Stimulated activated CD4-positive, alpha-beta T cell treated with anti-CD3 and anti-CD28 coated beads, Interleukin-1b, Interleukin-23, amount 100 ng/mL, for 48 hours (primary cell): ENCODE measurements at places on chromosomes 7 and 10.

GRCh38 chr7:55026867-55027490, 8.2 kb downstream of the EGFR start:
- no peak for DNase-seq

DNA sequence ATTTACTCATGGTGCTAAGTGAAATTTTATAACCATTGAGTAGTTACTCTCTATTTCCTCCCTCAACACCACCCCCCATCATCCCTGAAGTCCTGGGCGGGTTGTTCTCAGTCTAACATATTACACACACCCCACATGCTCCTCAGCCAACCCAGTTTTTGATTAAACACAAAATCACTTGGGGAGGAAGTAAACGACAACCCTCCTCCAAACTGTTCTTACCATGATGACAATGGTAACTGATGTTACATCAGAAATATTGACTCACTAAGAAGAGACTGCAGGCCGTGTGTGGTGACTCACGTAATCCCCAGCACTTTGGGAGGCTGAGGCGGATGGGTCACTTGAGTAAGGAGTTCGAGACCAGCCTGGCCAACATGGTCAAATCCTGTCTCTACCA, 44.2 kb downstream of the RAB11FIP2 start:
- DNase-seq, result peak; percentile 30

- no peak for DNase-seq
These were observed 134.2 kb upstream of the NEBL start for GRCh38 chr10:21031232-21031795.

GRCh38 chr7:69199661-69200060, 398.6 kb upstream of the AUTS2 start:
- no peak for DNase-seq

DNA sequence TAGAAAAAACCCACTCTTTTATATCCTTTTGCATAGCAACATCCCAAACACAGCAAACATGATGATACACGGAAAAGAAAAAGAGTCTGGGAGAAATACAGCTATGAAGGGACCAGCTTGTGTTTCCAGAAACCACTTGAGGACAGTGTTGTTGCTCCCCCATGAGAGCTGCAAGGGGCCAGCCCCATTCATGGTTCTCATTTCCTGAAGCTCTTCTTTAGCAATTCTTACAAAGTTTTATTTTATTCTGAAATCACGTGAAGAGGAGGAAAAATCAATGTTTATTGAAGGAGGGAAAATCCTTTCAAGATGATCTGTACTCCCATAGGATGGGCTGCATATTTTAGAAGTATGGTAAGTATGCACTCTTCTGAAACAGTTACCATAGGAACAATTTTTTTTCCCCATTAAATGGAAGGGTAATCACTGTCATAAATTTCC, 17.5 kb upstream of the PRTFDC1 start:
- DNase-seq, result no peak

GRCh38 chr10:78045856-78046255, 12.2 kb downstream of the RPS24 start:
- DNase-seq, result no peak

GRCh38 chr7:53602817-53603418, 567.5 kb downstream of the POM121L12 start:
- DNase-seq, result no peak

GRCh38 chr7:43586251-43586900, 3.5 kb downstream of the STK17A start:
- no peak for DNase-seq

DNA sequence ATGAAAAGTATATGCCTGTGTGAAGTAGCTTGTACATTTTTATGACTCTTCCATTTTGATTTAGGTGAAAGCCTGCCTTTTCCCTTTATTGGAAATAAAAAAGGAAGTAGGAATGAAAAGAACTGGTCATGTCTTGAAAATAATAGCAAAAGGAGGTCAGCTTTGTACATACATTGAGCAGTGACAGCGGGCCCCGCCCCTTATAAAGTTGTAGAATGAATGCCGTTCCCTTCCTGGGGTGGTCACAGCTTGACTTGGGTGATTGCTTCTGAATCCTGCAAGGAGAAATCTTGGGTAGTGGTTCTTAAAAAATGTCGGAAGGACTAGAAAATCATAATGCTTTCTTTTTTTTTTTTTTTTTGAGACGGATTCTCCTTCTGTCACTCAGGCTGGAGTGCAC, 31.7 kb downstream of the CAMK1D start:
- no peak for DNase-seq

DNA sequence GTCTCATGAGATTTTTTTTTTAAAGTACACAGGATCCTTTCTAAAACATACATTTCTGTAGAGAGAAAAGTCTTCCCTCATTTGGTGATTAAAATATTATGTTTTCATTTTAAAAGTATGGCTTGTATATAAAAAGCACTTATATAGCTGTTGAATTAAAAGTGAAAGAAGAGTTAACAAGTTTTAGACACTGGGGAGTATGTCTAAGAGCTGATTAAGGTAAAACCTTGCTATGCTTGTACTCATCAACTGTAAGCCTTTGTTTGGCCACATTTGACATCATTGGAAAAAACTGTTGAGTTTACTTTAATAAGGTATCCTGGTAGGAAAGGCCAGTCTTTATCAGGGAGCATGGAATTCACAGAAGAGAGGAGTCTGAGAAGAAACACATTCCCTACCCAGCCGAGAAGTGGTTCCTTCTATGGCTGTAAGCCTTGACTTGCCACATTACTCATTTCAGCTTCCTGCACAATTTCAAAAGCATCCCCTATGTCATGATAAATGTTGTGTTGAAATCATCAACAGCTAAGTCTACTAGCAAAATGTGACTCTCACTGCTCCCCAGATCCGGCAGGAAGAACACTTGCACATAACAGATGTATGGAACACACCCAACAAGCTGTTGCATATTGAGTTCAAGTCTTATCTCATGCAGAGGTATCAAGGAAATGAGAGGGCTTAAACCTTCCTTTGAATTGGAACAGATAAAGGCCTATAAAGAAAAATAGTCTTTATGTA, 171.8 kb upstream of the CDK1 start:
- DNase-seq, result no peak

DNA sequence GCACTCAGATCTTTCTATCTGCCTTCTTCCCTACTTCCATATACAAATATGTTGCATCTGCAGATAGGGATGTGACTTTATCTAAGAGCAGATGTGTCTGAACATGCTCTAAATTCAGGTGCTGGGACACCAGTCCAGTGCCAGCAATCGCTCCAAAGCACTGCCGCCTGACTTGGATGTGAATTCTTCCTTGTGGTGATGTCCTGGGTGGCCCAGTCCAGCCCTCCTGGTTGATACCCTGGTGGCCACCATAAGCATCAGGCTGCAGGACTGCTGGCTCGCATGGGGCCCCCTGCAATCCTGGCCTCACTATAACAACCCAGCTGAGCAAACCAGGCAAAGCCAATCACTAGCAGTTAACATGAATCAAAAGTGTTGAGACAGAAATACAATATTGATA, 149.2 kb upstream of the PDE1C start:
- no peak for DNase-seq

- DNase-seq, result no peak
These were observed 80.0 kb upstream of the DDC start for GRCh38 chr7:50645186-50645585.

DNA sequence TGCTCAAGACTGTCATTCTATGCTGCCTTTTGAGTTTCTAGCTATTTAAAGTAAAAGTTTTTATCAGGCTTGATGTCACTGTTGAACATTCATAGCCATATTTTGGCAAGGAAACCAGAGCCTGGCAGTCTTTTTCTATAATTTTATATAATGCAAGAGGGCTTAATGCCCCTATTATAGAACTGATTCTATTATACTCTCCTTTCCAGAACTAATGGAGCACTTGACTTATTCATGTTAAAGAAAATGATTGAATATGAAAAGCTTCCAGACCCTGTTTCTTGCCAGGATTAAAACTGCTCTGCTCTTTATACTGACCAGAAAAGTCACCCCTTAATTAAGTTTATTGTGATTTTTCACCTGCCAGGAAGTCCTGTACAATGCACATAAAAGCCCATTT, 337.6 kb upstream of the CHRM2 start:
- no peak for DNase-seq
